Regular cardiac myocyte (primary cell): ENCODE measurements at places on chromosomes 4 and X. TPM values are rescaled to one million over a fixed set of nuclear protein-coding genes. Genes with fewer than 3 reads are reported as not detected.

The TTC29 gene
- not detected in 2 replicates for total RNA-seq

The SLC4A4 gene
- total RNA-seq, result 18.2 and 21.1 TPM in 2 replicates

The GPAT3 gene
- total RNA-seq, result 7.6 and 17.8 TPM in 2 replicates

The GLRB gene
- total RNA-seq, result 11.7 and 31.9 TPM in 2 replicates

The PPEF2 gene
- total RNA-seq, result 0.19 TPM in 1 of 2 replicates, not detected in the other

The SLBP gene
- total RNA-seq, result 52.7 and 71.5 TPM in 2 replicates

The PRKG2 gene
- 4.0 and 18.9 TPM in 2 replicates for total RNA-seq

The TLR3 gene
- 3.6 and 7.0 TPM in 2 replicates for total RNA-seq

The UTP14A gene
- 15.8 and 27.0 TPM in 2 replicates for total RNA-seq

The UTP3 gene
- 19.2 and 33.5 TPM in 2 replicates for total RNA-seq

The USP17L15 gene
- total RNA-seq, result not detected in 2 replicates

The PROM1 gene
- 0.38 and 0.85 TPM in 2 replicates for total RNA-seq

The SH3D19 gene
- 13.4 and 19.2 TPM in 2 replicates for total RNA-seq

The GLUD2 gene
- 1.1 and 1.2 TPM in 2 replicates for total RNA-seq

The JCHAIN gene
- total RNA-seq, result 0.19 and 2.0 TPM in 2 replicates

The SMS gene
- total RNA-seq, result 199 and 408 TPM in 2 replicates
